B cell (primary cell): ENCODE measurements at places on chromosomes 5 and 9.

- DNase-seq, result no peak
Observed at GRCh38 chr9:136394312-136395019, 5.5 kb downstream of the SNAPC4 start.

DNA sequence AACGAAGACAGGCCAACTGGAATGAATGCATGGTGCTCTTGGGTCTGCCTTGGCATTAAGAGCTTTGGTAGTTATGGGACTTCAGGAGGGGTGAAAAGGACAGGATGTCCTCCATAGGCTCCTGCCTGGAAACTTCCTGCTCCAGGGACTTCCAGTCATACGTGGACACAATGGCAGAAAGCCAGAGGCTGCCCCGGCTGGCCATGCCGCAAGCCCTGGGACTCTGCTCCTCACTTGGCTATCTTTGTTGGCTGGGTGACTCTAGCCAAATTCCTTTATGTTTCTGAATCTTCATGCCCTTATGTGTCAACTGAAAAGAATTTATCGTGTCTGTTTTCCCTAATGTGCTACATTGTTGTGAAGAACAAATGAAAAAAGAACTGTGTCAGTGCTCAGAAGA, 136.9 kb downstream of the SIL1 start:
- DNase-seq, result no peak

- DNase-seq, result peak; percentile 35
Observed at GRCh38 chr5:14250084-14250695, 107.0 kb downstream of the TRIO start.

DNA sequence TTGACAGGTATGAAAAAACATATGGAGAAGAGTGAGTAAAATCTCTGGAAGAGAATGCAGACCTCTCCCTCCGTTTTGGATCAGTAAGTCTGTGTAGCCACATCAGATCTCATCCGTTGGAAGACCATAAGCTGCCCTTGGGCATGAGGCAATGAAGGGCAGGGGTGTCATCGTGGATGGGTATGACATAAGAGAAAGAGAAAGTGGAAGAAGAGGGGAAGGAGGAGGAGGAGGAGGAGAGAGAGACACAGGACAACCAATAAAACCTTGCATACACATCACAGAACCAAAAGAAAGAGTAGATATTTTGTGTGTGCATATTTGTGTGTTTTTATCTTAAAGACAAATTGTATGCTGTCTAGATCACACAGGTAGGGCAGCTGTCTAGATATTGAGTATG, 50.7 kb downstream of the PRRC1 start:
- DNase-seq, result no peak

GRCh38 chr5:18932081-18932480, 1055.9 kb downstream of the CDH18 start:
- no peak for DNase-seq

GRCh38 chr9:129407905-129408452, 212.9 kb downstream of the C9orf50 start:
- no peak for DNase-seq

DNA sequence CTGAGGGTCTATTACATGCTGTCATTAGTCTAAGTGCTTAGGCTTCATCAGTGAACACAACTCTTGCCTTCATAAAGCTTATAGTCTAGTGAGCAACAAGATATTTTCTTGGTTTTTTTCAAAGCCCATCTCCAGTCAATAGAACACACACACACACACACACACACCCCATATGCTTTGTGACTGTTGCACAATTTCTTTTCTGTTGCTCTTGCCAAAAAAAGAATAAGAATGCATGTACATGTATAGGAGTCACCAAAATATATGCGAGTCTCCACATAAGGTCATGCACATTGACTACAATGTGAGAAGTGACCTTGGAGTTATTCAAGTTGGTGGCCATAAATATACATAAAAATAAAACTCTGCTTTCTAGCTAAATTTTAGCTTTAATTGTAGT, 351.5 kb upstream of the TLE4 start:
- DNase-seq, result no peak

- peak; percentile 86 for DNase-seq
Observed at GRCh38 chr5:134543820-134544614, 18.5 kb downstream of the JADE2 start.

DNA sequence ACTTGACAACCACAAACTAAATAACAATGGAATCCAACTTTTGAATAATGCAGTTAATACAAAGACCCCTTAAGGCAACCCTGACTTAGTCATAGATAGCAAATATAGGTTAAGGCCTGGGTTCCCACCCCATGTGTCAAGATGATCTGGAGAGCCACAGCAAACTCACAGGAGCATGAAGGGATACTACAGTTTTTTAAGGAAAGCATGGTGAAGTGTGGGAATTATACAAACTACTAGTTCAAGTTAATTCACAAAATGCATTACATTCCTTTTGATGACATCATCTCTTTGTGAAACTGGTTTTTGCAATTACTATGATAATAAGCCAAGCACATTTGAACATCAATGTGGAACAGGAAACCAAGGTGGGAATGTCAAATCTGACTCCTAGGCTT, 50.6 kb downstream of the LHFPL2 start:
- DNase-seq, result no peak

- no peak for DNase-seq
Observed at GRCh38 chr9:113701774-113702755, 174.0 kb upstream of the ZNF618 start.

DNA sequence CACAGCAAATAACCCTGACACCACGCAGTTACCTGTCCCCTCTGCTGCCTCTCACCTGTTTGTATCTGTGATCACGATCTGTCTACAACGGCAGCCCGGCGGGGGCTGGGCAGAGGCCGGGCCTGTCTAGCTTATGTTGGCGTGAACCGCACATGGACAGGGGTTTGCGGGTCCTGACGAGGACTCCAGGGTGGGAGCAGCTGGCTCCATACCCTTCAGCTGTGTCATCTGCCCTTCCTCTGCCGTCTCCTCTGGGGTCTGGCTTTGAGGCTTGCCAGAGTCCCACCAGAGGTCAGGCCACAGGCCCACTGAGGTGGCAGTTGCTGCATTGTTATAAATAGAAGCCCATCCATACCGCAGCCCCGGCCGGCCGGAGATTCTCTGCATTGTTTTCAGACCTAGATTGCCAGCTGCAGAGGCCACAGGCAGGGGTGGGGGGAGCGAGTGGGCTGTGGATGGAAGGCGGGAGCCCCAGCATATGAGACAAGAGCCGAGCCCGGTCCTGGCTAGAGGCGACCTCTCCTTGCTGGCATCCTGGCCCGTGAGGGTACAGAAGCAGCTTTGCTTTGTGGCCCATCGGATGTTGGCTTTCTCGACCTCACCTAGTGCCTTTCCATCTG, 37.8 kb downstream of the FAM78A start:
- peak; percentile 46 for DNase-seq

DNA sequence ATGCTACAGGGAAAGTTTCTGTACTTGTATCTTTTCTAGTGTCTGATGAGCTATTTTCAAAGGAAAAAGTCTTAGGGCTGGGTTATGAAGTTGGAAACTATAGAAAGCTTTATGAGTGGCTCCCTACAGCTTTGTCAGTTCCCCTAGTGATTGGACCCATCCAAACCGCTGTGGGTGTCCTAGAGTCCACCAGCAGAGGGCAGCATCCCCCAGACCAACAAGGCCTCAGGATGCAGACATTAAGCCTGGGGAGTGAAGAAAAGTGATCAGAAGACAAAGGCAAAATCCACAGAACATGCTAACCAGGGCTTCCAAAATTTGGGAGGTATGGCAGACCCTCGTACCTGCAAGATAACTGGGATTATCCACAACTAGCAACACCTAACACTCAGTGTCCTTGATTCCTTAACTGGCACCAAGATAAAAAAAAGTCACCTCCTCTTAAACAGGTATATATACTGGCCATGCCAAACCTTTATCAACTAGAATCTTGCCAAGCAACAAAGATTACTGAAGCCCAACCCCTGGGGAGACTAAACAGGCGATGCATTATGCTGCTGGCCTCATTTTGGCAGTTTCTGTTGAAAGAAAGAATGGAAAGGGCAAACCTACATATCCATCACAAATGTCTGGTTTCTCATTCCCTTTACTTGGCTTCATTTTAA, 110.4 kb upstream of the NR5A1 start:
- DNase-seq, result peak; percentile 76

GRCh38 chr9:132750668-132751067, 80.4 kb downstream of the GTF3C4 start:
- DNase-seq, result no peak

DNA sequence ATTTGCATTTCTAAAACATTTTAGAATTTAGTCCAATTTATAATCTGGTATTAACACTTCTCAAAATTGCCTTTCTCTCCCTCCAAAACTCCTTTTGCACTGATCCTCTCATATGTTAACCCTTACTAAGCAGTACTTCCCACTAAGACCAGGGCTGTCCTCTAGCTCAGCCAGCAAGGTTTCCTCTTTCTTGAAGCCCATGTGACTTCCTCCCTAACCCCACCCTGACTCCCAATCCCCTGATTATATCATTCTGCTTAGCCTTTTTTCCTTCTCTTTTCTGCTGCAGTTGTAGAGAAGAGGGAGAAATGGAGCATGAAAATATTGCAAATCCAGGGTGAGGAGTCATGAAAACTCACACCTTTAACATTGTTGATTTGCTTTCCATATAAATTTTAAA, 241.7 kb downstream of the MCTP1 start:
- no peak for DNase-seq

- no peak for DNase-seq
Observed at GRCh38 chr5:114099161-114099560, 262.7 kb upstream of the KCNN2 start.

DNA sequence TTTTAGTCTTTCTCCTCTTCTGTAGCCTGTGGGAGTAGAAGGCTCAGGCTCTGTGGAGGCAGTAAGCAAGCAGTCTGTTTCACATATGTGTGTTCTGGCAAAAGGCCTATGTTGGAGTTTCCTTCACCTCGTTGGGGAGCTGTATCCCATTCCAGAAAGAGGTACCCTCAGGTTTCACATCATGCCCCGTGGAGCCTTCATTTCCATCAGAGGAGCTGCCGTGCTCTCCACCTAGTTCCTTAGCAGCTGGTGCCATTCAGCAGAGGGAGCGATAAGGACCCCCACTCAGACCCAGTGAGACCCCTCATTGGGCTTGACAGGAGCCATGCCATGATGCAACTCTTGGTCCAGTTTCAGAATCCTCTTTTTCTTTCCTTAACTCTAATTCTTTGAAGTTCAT, 50.6 kb upstream of the ANGPTL2 start:
- DNase-seq, result no peak

GRCh38 chr9:124813041-124813440, 36.1 kb downstream of the OLFML2A start:
- DNase-seq, result no peak

- no peak for DNase-seq
Observed at GRCh38 chr5:65620021-65620420, 4.1 kb downstream of the TRIM23 start.
